ENCODE measurements at places on chromosomes 2 and 18.

GRCh38 chr18:49619801-49620200, 57.9 kb downstream of the LIPG start:
- no peak overlapping the region for H3K4me3 ChIP-seq
- H3K36me3 ChIP-seq = no peaks in the 10 kb centered on the region
- peaks cover 26% of the 10 kb centered on the region for H3K27me3 ChIP-seq
- H3K4me1 ChIP-seq = no peaks in the 10 kb centered on the region

- H3K36me3 ChIP-seq = no peaks in the 10 kb centered on the region
- DNase-seq = no peak
- H3K4me3 ChIP-seq = no peak overlapping the region
- peaks cover 4% of the 10 kb centered on the region for H3K27me3 ChIP-seq
- no peak overlapping the region for H3K27ac ChIP-seq
These were observed 35.3 kb upstream of the CAVIN2 start for GRCh38 chr2:191881982-191882816.

- peak overlapping the region; percentile 41 for H3K4me3 ChIP-seq
- peak overlapping the region; percentile 62 for H3K27ac ChIP-seq
- peaks cover 99% of the 10 kb centered on the region for H3K4me1 ChIP-seq
- no peaks in the 10 kb centered on the region for H3K27me3 ChIP-seq
- peaks cover under 1% of the 10 kb centered on the region for H3K36me3 ChIP-seq
These were observed 78.6 kb downstream of the ANKRD44 start for GRCh38 chr2:197232010-197232409.

DNA sequence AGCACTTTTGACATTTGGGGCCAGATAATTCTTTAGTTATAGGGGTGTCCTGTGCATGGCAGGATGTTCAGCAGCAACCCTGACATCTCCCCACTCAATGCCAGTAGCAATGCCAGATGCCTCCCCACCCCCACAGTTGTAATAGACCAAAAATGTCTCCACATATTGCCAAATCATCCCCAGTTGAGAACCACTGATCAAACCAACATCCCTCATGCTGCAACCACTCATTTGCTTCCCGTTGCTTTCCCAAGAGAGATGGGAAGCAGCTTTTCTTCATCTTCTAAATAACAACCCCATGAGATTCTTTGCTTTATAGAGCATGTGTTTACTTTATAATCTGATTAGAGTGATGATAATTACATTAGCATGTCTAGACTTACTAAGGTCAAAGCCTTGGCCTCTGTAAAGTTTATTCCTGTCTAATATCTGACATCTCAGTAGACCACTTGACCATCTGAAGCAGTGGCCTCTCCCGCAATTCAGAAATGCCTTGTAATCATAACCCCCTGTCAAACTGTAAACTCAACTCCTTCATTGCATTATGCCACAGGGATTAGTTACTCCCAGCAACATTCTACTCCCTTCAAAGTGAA, 28.7 kb upstream of the C1D start:
- H3K27ac ChIP-seq = no peak overlapping the region
- DNase-seq = no peak
- no peak overlapping the region for H3K4me3 ChIP-seq
- no peaks in the 10 kb centered on the region for H3K36me3 ChIP-seq
- H3K4me1 ChIP-seq = no peaks in the 10 kb centered on the region
- H3K27me3 ChIP-seq = no peaks in the 10 kb centered on the region

DNA sequence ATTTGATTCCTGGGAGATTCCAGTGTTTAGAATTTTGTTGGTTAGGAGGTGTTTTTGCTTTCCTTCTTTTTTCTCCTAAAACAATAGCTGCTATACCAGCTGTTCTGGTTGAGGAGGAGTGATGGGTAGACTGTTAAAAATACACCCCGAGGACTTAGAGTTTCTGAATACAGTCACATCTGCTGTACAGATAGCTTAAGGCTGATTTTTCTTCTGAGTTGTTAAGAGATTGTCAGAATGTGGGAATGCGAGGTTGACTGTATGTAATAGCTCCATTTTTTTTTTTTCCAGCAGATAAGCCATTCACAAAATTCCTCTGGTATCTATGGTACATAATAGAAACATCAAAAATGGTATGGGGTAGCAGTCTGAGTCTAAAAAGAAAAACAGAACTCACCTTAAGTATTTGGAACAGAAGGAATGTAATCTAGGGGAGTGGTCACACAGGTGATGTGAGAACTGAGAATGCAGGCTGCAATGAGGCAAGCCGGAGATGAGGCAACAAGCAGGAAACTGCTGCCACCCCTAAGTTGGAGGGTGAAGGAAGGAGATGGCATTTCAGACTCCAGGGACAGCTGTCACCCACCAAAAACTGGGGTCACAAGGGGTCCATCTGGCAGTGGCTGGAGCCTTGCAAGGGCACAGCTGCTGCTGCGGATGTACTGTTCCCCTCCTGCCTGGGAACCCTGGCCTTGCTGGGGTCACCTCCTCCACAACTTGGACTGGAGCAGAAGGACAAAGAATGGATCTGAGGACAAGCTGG, 2.4 kb downstream of the DGKD start:
- no peaks in the 10 kb centered on the region for H3K27me3 ChIP-seq
- peaks cover 73% of the 10 kb centered on the region for H3K4me1 ChIP-seq
- DNase-seq = peak; percentile 44

- H3K27ac ChIP-seq = no peak overlapping the region
- H3K36me3 ChIP-seq = peaks cover 4% of the 10 kb centered on the region
- no peak for DNase-seq
- no peak overlapping the region for H3K4me3 ChIP-seq
- peaks cover 9% of the 10 kb centered on the region for H3K4me1 ChIP-seq
These were observed 51.4 kb downstream of the CCDC141 start for GRCh38 chr2:178998539-178998938.

- no peak for DNase-seq
- H3K36me3 ChIP-seq = peaks cover 3% of the 10 kb centered on the region
- no peak overlapping the region for H3K27ac ChIP-seq
- no peaks in the 10 kb centered on the region for H3K27me3 ChIP-seq
- no peaks in the 10 kb centered on the region for H3K4me1 ChIP-seq
These were observed 117.6 kb upstream of the OTOS start for GRCh38 chr2:240257940-240258580.

GRCh38 chr18:12946549-12947284, 1.1 kb upstream of the SEH1L start:
- H3K4me1 ChIP-seq = peaks cover 49% of the 10 kb centered on the region
- H3K36me3 ChIP-seq = peaks cover 12% of the 10 kb centered on the region
- no peak for DNase-seq
- no peaks in the 10 kb centered on the region for H3K27me3 ChIP-seq
- peak overlapping the region; percentile 89 for H3K27ac ChIP-seq

DNA sequence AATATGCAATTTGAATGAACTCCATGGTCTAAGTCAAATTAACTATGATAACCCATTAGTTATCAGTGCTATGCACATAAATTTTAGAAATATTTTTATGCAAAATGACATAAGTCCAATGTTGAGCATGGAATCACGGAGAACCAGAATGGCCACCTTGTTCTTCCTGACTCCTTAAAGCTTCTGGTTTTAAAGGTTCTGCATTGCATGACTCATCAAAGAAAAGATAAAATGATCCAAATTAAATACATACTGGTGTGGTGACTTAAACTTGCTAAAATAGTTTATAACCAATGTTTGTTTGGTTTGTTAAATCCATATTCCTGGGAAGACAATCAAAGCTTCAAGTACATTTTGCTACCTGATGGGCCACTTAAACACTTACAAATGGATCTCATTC, 1146.9 kb upstream of the NRXN1 start:
- no peaks in the 10 kb centered on the region for H3K4me1 ChIP-seq
- no peaks in the 10 kb centered on the region for H3K36me3 ChIP-seq
- H3K27ac ChIP-seq = no peak overlapping the region
- no peaks in the 10 kb centered on the region for H3K27me3 ChIP-seq

- no peak overlapping the region for H3K4me3 ChIP-seq
- DNase-seq = no peak
- no peaks in the 10 kb centered on the region for H3K36me3 ChIP-seq
- no peaks in the 10 kb centered on the region for H3K27me3 ChIP-seq
- no peak overlapping the region for H3K27ac ChIP-seq
- no peaks in the 10 kb centered on the region for H3K4me1 ChIP-seq
These were observed 187.0 kb upstream of the HDAC4 start for GRCh38 chr2:239587841-239588240.

- H3K27me3 ChIP-seq = no peaks in the 10 kb centered on the region
- no peak overlapping the region for H3K4me3 ChIP-seq
- H3K4me1 ChIP-seq = no peaks in the 10 kb centered on the region
These were observed 790.9 kb upstream of the GCFC2 start for GRCh38 chr2:76501641-76502040.

DNA sequence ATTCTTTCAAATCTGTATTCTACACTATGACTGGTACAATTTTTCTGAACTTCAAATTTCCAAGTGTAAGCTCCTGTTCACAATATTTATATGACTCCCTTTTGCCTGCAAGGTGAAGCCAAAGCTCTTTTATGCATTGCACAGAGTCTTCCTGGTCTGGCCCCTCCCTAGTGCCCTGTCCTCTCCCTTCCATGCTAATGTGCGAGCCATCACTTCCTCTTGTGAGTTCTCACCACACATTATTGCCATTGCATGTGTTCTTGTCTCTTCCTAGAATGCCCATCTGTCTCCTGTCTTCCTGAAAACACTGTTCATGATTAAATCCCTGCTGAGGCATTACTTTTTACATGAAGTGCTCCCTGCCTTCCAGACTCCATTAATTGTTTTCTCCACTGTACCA, 169.9 kb downstream of the MC4R start:
- no peaks in the 10 kb centered on the region for H3K4me1 ChIP-seq
- no peak overlapping the region for H3K27ac ChIP-seq
- no peak for DNase-seq

- H3K4me1 ChIP-seq = no peaks in the 10 kb centered on the region
- H3K27me3 ChIP-seq = peaks cover 9% of the 10 kb centered on the region
- no peak for DNase-seq
- no peak overlapping the region for H3K4me3 ChIP-seq
- H3K36me3 ChIP-seq = no peaks in the 10 kb centered on the region
These were observed 8.2 kb downstream of the RND3 start for GRCh38 chr2:150479075-150479915.

- H3K4me1 ChIP-seq = no peaks in the 10 kb centered on the region
- H3K27ac ChIP-seq = no peak overlapping the region
- H3K4me3 ChIP-seq = no peak overlapping the region
These were observed 520.1 kb downstream of the BCL11A start for GRCh38 chr2:60033325-60033724.

DNA sequence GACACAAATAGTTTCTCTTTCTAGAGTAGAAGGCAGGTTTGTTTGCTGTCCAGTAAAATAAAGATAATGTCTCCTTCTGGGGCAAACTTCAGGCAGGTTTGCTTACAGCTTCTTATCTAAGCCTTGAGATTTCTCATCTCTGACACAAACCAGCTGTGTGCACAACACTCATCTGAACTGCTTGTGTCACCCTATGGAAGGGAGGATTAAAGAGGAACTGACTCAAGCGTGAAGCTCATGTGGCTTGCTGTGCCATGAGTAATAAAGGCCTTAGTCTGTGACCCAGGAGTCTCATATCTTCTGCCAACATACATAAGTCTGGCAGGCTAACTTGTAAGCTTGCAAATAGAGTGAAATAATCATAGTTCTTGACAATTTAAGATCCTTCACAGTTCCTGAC, 24.2 kb upstream of the CPO start:
- H3K27ac ChIP-seq = no peak overlapping the region
- DNase-seq = peak; percentile 35
- H3K36me3 ChIP-seq = no peaks in the 10 kb centered on the region
- H3K4me1 ChIP-seq = no peaks in the 10 kb centered on the region
- no peaks in the 10 kb centered on the region for H3K27me3 ChIP-seq

- H3K36me3 ChIP-seq = no peaks in the 10 kb centered on the region
- H3K27ac ChIP-seq = no peak overlapping the region
- no peaks in the 10 kb centered on the region for H3K4me1 ChIP-seq
These were observed 69.1 kb downstream of the ACVR2A start for GRCh38 chr2:147913701-147914480.

- H3K4me3 ChIP-seq = no peak overlapping the region
- peaks cover 3% of the 10 kb centered on the region for H3K27me3 ChIP-seq
- DNase-seq = no peak
- no peaks in the 10 kb centered on the region for H3K4me1 ChIP-seq
- H3K27ac ChIP-seq = no peak overlapping the region
- H3K36me3 ChIP-seq = no peaks in the 10 kb centered on the region
These were observed 71.2 kb upstream of the CCBE1 start for GRCh38 chr18:59768409-59768808.

DNA sequence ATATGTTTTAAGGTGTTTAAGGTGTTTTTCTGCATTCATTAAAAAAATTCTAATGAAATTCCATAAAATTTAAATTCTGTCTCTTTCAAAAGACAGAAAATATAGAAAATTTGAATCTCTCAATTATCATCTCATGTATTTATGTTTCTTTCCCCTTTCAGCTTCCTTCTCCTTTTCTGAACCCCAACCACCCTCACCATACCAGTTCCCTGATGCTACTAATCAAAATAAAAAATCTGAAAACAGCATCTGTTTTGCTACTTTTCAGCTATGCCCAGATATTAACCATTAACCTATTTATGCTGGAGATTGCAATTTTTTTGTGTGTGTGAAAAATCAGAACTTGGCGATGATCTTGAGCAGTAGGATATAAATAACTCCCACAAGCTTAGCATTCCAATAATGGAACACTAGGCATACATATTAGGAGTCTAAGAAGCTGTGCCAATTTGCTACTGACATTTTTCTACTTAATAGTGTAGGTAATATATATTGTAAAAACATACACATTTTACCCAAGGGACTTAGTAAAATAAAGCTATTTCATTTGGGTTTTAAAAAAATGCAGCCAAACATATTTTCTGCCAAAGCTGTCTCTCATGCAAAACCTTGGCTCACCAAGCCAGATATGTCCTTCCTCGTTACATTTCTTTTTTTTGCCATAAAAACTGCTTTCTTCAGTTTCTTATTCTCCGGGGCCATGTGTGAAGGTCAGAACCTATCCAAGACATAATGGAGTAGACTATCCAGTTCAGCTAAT, 32.6 kb upstream of the AGPS start:
- H3K4me1 ChIP-seq = no peaks in the 10 kb centered on the region
- DNase-seq = no peak
- H3K27me3 ChIP-seq = no peaks in the 10 kb centered on the region
- H3K27ac ChIP-seq = no peak overlapping the region
- H3K36me3 ChIP-seq = no peaks in the 10 kb centered on the region

DNA sequence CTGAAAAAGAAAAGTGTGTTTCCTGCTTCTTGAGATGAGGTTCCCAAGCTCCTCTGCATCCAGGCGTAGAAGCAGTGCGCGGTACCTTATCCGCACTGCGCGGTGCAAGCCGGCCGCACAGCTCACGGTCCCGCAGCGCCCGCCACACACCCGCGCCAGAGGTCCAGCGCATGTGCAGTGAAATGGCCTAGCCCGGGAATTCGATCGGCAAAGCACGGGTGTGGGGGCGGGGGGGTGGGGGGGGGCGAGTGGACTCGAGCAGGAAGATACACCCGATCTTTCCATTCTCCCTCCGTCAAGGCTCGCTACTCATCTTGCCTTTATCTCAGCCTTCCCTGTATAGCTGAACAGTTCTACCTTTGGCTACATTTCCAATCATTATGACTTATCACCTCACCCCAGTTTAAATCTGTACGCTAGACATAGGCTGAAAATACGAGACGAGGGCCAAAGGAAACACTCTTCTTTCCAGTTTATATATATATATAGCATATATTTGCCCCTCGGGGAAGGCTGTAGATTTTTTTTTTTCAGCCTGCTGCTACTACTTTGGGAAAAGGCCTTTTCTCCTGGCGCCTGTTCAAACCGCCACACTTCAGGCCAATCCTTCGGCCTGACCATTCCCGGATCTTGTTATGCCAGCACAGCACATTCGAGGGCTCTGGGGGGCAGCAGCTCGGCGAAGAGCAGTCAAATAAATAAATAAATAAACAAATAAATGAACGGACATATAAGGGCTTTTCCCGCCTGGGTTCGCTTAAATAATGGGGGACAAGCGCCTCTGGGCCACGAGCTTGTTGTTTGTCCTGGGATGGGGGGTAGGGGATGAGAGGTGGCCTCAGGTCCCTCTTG, 10.4 kb downstream of the HOXD8 start:
- no peak overlapping the region for H3K27ac ChIP-seq
- H3K27me3 ChIP-seq = peaks cover 73% of the 10 kb centered on the region
- H3K4me3 ChIP-seq = peak overlapping the region; percentile 67
- peaks cover 36% of the 10 kb centered on the region for H3K4me1 ChIP-seq
- H3K36me3 ChIP-seq = peaks cover 12% of the 10 kb centered on the region
